NCI-H345 (cell line): ENCODE measurements at places on chromosomes 6 and 20.

GRCh38 chr20:40718982-40719729 lies 30.1 kb upstream of the MAFB start:
- no peak for DNase-seq

DNA sequence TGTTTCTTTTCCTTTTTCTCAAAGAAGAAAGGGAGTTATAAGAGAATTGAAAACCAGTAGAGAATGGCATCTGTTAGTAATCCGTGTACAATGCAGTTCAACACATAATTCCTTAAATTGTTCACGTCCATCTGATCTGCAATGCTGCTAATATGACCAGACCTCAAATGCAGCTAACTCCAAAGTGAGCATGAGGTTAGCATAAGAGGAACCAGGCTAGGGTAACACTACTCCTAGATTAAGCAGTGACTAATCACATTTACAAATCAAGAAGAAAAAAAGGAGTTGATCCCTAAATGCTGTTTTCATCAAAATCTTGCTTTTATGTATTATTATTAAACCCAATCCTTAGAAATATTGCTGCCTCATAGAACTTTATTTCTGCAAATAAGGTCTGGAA lies 432.7 kb upstream of the ARID1B start:
- no peak for DNase-seq

GRCh38 chr6:40573221-40573620 lies 13.9 kb downstream of the LRFN2 start:
- DNase-seq = no peak

DNA sequence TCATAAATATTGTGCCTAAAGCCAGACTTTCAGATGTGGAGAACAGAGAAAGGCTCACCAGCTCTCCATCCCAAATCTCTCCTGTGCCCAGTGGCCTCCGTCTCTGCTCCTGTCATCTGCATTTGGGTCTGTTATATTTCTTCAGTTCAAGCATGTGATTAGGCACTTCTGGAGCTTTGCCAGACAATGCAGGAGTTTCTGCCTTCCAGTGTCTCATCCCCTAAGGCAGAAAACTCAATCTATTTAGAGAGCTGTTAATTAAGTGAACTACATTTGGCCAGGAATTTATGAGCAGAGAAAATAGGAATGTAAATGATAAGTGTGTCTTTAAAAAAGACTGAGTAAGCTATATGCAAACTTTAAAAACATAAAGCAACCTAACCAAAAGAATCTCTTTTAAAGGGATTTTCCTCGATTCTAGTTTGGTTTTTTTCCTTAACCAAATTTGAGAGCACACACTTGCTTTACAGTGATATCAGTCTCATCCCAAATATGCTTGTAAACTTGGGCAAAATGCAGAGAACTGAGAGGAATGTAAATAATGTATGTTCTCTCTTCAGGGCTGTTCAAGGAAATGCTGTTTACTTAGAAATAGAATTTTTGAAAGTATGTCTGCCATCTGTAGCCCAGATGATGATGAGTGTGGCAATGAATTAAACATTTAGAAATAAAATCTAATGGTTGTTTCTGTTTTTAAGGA lies 113.9 kb downstream of the ELOVL4 start:
- peak; percentile 5 for DNase-seq

DNA sequence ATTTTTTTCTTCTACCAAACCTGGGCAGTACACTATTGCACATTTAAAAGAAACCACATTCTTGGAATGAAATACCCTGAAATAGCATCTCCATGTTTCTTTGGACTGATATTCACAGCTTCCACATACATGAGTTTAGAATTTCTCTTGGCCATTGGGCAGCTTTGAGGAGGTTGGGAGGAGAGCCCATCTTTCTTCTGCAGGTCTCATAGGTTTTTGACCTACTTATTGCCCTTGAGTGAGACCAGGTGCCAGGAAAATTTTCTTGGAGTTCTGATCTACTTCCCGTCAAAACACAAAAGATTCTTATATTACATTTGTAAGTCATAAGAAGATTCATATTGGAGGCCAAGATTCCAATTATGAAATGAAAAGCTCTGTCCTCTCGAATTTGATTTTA lies 212.0 kb downstream of the IBTK start:
- no peak for DNase-seq

GRCh38 chr6:28747631-28748157 lies 176.1 kb downstream of the TRIM27 start:
- DNase-seq = no peak

GRCh38 chr6:63434943-63435342 lies 115.2 kb upstream of the LGSN start:
- DNase-seq = no peak

- no peak for DNase-seq
Observed at GRCh38 chr6:3531481-3531880, 74.6 kb upstream of the SLC22A23 start.

DNA sequence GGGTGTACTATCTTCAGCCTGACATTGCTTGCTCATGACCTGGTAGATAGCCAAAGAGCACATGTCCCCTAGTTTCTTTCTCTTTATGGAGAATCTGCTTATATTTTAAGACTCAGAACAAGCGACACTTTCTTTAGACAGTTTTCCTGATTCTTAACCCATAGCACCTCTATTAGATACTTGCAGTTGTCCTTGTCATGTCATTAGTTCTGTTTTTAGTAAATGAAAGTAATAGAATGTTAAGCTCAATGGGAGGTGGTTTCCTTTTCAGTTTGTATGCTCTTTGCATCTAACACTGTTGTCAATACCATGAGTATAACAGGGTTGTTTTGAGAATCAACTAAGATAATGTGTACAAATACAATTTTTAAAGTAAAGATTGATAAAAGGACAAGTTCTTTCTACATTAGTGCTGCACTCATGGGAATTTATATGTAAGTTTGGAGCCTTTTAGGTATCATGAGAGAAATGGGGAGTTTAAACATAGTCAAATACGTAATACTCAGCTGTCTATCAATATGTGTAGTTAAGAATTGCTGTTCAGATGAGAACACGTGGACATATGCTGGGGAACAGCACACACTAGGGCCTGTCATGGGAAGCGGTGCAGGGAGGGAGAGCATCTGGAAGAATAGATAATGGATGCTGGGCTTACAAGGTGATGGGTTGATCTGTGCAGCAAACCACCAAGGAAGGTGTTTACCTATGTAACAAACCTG lies 124.3 kb downstream of the GRM1 start:
- DNase-seq = no peak

GRCh38 chr6:144588697-144589325 lies 303.7 kb downstream of the UTRN start:
- no peak for DNase-seq

DNA sequence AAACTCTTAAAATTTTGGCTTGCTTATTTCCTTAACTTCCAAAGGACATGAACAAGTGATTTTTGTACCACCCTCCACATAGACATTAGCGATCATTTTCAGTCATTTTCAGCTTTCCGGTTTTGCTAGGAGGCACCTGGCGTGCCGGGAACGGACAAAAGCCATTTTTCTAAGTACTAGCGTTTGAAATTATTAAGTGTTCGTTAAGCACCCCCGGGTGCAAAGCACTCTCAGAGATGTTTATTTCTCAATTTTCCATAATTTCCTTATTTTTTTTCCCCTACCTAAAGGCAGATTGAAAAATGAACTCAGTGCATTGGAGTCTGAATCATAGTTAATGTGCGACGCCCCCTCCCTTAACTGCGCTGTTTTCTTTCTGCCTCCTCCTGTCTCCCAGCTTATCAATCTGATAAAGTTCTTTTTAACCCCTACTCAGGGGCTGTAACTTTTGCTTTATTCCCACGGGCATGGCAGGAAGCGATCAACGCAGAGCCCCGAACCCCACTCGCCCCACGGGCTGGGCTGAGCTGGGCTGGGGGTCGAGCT lies 58.2 kb downstream of the ZNF831 start:
- DNase-seq = no peak

DNA sequence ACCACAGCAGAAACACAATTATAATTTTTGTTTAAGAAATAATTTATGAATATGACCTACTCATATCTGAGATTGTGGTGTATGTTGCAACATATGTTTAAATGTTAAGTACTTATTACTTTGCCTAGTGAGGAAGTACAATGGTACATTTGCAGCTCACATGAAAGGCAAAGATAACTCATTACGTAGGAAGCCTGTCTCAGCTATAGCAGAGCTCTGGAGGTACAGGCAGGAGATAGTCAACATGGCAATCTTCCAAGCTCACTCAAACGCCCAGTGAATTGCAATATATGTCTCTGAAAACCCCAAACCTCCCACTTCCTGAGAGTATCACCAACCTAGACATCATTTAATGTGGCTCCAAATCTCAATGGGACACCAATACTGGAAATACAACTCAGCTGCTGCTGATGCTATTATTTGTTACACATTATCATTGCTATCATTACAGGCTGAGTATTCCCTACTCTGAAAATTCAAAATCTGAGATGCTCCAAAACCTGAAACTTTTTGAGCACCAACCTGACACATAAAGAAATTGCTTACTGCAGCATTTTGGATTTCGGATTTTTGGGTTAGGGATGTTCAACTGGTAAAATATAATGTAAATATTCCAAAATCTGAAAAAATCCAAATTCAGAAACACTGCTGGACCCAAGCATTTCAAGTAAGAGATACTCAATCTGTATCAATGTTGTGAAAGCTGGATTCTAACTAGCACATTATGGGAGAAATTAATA lies 25.1 kb upstream of the GSTA4 start:
- no peak for DNase-seq

- no peak for DNase-seq
Observed at GRCh38 chr6:131129689-131130553, 5.3 kb upstream of the AKAP7 start.

DNA sequence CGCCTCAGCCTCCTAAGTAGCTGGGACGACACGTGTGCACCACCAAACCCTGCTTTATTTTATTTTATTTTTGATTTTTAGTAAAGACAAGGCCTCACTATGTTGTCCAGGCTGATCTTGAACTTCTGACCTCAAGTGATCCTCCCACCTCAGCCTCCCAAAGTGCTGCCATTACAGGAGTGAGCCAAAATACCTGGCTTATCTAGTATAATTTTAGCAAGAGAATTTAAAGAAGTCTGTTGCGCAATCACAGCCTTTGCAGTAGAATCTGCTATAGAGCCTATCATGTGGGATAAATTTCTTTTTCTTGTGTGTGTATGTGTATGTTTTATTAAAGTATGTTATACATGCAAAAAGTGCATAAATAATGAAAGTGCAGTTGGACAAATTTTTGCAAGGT lies 92.1 kb upstream of the ANKEF1 start:
- no peak for DNase-seq

DNA sequence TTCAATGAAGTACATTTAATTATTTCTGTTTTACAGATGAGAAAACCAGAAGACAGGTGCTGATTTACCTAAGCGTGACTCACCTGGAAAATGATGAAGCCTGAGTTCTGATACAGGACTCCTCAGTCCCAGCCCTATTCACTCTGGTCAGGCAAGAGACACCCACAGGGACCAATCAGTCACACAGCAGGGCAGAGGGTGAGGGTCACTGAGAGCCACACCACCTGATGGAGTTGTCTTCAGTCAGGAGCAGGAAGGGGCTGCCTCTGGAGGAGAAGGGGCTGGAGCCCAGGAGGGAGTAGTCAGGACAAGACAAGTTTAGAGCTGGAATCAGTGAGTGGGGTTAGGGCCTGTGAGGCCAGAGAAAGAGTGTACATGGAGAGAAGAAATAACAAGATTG lies 251.2 kb upstream of the MOCS1 start:
- no peak for DNase-seq
